ENCODE measurements at places on chromosomes 1 and 21.

DNA sequence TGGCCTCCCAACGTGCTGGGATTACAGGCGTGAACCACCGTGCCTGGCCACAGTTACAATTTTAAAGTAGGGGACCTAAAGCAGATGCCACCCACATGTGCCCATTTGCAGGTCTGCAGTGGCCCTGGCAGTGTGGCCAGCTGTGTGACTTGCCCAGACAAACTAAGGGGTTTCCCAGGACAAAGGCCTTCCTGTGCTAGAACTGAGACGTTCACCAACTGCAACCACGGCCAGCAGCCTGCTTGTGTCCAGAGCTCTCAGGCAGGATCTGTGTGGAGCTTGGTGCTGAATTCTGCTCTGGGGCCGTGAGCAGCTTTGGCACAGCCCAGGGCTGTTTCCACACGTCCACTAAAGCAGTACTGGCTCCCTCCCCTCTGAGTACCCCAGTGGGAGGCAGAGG lies 10.6 kb upstream of the PTTG1IP start:
- no peak for DNase-seq

- DNase-seq, result no peak
These were observed 5.1 kb upstream of the EDN2 start for GRCh38 chr1:41489561-41489960.

GRCh38 chr1:235749755-235750300 lies 100.2 kb upstream of the GNG4 start:
- DNase-seq, result no peak

DNA sequence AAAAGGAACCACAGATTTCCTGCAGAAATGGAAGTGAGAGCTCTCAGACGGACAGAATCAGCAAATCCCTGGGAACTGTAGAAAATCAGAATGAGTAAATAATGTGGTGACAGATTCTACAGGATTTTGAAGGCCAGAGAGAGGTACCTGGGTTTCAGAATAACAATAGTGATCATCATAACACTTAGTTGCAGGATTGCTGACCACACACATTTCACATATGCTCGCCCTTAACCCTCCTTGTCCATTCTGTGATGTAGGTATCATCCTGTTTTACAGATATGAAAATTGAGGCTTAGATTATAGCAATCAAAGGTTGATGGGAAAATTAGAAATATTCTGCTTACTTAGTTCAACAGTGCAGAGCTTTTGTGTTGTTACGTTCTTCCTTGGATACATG lies 97.9 kb upstream of the HOOK1 start:
- no peak for DNase-seq

- DNase-seq, result no peak
These were observed 20.5 kb downstream of the TEX38 start for GRCh38 chr1:46691997-46692790.

GRCh38 chr21:35135481-35135880 lies 86.4 kb upstream of the RUNX1 start:
- DNase-seq, result no peak

DNA sequence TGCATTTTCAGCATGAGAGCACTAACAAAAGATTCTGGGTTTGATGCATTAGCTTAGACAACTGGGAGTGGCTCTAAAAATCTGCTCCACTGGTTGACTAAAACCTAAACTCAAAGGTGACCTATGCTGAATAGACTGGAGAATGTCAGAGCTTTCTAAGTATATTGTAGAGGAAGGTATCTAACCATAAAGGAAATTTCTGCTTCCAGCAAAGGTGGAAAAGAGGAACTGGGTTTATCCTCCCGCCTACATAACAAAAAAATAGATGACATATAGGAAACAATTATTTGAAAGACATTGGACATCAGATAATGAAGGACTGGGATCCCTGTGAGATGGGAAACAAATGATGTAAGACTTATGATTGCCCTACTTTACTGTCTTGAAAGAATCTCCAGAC lies 35.8 kb upstream of the CR2 start:
- DNase-seq, result no peak

DNA sequence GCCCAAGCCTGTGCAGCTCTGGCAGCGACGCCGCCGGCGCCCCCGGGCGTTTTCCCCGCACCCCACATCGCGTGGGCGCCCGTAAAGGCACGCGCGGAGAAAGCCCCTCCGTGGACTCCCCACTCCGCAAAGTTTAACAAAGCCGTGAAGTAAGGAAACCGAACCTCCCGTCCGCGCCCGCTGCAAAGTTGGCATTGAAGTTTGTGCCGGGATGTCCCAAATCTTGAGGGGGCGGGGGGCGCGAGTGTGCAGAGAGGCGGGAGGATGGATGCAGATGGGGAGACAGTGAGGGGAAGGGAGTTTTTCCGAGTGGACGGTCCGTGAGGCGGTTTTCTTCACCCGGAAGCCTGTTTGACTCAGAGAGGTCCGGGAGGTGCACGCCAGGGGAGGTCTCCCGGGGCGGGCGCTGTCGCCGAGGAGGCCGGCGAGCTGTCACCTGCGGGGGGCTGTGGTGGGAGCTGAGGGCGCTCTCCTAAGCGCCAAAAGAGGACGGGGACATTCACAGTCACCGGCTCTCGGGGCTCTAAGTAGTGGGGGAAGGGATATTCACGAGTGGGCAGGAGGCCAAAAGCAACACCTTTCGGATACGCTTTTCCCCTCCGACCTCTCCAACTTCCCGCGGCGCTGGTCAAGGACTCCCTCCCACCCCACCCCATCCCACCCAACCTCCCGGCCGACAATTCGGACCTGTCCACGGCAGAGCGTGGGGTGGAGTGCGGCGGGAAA lies 1.3 kb downstream of the WLS start:
- no peak for DNase-seq

All from HEK293T (cell line).